ENCODE measurements at places on chromosomes 1 and 21.

DNA sequence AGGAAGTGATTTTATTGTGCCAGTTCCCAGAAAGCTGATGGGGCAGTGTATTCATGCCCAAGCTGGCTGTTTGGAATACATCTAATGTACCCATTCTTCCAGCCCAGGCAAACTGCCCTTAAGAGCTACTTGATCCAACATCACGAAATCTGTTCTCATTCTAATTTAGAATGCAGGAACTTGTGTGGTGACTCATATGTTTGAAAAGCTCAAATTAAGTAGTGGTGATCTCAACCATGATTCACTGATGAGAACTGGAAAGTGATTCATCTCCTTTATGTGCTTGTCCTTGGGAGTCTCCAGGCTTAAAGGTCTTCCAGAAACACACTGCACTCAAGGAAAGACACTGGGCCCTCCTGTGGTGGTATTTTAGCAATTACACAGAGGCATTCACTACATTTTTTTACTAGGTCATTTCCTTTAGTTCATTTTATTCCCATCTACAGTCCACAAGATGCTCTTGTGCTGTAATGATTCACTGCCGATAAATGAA is 65.4 kb downstream of the RPE65 start:
- no peak for DNase-seq

DNA sequence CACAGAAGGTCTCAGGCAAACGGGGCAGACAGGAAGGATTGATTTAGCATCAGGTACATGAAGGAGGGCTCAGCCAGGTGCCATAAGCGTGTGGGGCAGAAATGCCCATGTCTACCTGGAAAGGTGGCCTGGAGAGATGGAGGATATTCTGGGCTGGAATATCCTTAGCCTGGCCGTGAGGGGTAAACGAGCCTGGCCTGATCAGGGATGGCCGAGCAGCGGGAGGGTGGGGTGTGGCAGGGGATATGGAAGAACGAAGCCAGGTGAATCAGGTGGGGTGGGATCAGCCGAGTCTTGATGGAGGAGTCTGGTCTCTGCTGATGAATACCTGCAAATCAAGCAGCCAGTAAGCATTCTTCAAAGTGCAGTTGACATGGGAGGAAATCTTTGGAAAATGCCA is 35.5 kb upstream of the TTC22 start:
- DNase-seq, result no peak

GRCh38 chr1:162497104-162497722 is 405 bp upstream of the UHMK1 start:
- no peak for DNase-seq

GRCh38 chr1:23957096-23957495 is 2.5 kb upstream of the PNRC2 start:
- DNase-seq, result no peak

- peak; percentile 66 for DNase-seq
Measured at GRCh38 chr1:17540255-17541001, 930 bp downstream of the ARHGEF10L start.

DNA sequence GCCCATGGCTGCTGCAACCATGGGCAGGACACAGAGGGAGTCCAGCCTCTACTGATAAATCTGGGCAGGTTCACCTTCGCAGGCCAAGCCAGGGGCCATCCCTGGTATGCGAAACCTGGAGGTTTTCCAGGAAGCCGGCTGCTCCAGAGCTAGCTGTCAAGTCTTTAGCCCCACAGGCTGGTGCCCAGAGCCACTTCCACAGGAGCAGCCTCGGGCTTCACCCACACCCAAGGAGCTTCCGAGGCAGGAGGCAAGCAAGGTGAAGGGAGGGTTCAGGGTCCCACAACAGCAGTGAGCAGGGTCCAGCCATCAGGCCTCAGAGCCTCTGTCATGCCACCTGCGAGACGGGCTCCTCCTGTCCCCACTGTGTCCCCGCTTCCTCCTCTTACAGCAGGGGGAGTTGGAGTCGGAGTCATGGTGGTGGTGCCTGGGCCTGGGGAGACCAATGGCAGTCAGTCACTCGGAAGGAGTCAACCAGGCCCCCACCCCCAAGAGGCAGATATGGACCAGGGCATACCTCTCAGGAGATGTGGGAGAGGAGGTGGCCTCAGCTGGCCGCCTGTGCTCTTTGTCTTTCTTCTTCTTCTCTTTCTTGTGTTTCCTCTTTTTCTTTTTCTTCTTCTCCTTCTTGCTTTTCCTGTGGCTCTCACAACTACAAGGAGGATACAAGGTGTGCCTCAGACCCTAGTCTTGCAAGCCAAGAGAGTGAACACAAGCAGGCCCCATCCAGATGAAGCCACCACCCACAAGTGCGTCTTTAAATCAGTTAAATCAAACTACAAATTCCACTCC is 2.1 kb downstream of the C1orf35 start:
- DNase-seq, result no peak

GRCh38 chr1:33328817-33329216 is 7.9 kb upstream of the A3GALT2 start:
- DNase-seq, result no peak

GRCh38 chr21:40158366-40158765 is 291.1 kb downstream of the PCP4 start:
- no peak for DNase-seq

- no peak for DNase-seq
Measured at GRCh38 chr1:211901945-211902344, 71.4 kb upstream of the LPGAT1 start.

DNA sequence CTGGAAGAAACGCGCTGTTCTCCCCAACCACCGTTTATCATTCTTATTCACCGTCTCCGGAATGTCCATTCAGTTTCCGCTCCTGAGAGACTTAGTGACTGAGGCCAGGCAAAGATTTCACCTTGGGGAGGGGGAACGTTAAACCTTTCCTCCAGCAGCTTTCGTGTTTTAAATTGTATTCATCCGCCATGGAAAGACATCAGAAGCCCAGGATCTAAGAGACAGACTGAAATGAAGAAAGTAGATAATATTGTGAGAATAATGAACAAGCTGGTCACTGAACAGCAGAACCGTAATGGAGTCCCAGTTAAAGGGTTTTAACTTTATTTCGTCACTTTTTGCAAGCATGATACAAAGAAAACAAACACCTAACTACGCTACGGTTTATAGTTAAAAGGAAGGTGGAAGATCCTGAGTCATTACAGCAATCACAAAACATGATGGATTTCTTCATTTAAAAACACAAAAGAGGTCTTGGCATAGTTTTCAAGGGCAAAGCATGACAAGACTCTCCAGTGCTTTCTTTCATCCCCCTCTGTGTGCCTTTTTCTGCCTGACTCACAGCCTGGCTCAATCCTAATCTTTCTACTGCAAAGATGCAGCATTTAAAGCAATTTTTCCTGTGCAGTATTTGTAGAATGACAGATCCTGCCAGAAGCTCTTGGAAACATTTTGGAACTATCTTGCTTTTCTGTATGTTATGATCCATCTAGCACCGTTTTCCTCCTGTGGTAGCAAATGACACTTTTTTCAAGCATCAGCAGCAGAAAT is 722 bp upstream of the SLC19A2 start:
- no peak for DNase-seq

DNA sequence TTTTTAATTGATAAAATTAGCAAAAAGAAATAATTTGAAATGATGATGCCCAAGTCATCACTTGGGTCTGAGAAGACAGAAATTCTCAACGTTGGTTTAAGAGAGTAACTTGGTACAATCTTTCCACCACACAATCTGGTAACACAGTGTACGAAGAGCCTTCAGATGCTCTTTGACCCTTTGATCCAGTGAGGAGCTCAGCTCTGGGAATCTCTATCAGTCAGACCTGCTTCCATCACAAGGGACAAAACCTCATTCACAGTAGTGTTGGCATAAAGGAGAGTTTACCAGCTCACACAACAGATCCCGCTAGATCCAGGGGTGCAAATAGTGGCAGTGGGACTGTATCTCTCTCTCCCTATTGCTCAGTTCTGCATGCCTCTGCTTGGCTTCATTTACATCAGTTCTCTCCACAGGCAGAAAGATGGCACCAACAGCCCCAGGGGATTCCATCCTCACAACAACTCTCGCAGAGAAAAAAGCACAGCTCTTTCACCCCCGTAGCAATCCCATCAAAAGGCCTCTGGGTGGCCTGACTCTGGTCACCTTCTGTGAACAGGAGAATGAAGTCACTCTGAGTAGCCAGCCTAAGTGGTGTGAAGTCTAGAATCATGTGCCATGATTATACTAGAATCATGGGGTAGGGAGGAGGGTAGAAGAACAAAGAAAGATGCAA is 119.7 kb downstream of the ZNF281 start:
- no peak for DNase-seq

- no peak for DNase-seq
Measured at GRCh38 chr1:92653605-92654381, 131.1 kb downstream of the EVI5 start.

GRCh38 chr1:70554341-70554740 is 143.3 kb downstream of the CTH start:
- no peak for DNase-seq

DNA sequence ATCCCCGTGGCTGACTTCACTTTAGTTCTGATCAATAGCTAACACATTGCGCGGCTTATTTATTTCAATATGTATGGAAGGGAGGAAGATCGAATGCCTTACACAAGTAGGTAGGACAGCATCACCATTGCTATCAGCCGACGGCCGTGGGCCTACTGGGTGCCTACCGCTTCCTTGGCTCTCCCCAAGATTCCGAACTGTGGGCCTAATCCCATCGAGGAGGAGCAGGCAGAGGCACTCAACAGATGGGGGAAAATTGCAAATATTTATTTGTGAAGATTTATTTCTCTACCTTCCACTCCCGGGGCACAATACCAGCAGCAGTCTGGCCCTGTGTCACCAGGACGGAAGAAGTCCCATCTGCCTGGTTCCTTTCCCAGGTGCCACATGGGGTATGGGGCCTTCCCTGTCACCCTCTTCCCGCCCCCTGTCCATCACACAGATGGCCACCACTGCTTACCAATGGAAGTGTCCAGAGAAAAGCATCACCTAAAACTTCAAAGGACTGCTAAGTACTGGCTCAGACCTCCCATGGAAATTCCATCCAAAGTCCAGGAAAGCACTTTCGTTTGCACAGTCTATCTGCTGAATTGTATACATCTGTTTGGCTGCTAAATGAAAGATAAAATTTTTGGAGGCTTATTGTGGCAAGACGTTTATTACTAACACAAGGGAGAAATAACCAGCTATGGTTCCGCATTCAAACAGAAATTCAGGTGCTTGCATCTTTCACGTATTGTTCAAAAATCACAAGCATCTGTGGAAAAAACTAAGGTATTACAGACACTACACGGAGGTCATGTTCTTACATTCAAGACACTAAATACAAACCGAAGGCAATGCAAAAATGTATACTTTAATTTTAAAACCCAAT is 11.8 kb downstream of the AGT start:
- DNase-seq, result no peak

GRCh38 chr1:242185731-242186130 is 186.8 kb upstream of the MAP1LC3C start:
- DNase-seq, result no peak

GRCh38 chr1:203534526-203534925 is 40.6 kb downstream of the OPTC start:
- no peak for DNase-seq

DNA sequence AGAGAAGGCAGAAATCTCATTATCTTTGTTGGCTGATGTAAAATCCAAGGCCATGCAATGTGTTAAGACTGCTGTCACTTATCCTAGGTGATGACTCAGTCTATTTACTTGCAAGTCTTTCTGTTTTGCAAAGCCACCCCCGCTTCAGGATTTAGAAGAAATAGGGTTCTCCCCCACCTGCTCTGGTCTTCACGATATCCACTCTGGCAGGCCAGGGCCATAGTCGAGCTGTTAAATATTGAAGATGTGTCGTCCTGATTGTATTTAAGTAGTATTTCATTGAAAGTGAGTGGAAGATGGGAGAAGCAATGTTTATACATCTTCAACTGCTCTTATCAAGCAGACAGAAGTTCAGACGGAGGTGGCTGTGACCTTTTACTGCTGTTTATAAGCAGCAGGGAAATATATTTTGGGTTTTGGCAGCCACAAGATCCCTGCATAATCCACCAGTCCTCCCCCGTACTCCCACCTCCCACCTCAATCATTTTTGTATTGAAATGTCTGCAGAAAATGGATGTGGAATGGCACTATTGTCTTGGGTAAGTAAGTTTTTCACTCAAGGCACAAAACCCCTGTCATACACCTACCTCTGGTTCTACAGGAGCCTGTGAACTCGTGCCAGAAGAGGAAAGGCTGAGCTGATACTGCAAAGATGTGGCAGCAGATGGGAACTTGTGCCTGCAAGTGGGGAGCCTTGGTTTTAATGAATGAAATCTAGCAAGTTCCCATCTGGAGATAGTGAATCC is 117.4 kb downstream of the MRPS6 start:
- DNase-seq, result no peak

DNA sequence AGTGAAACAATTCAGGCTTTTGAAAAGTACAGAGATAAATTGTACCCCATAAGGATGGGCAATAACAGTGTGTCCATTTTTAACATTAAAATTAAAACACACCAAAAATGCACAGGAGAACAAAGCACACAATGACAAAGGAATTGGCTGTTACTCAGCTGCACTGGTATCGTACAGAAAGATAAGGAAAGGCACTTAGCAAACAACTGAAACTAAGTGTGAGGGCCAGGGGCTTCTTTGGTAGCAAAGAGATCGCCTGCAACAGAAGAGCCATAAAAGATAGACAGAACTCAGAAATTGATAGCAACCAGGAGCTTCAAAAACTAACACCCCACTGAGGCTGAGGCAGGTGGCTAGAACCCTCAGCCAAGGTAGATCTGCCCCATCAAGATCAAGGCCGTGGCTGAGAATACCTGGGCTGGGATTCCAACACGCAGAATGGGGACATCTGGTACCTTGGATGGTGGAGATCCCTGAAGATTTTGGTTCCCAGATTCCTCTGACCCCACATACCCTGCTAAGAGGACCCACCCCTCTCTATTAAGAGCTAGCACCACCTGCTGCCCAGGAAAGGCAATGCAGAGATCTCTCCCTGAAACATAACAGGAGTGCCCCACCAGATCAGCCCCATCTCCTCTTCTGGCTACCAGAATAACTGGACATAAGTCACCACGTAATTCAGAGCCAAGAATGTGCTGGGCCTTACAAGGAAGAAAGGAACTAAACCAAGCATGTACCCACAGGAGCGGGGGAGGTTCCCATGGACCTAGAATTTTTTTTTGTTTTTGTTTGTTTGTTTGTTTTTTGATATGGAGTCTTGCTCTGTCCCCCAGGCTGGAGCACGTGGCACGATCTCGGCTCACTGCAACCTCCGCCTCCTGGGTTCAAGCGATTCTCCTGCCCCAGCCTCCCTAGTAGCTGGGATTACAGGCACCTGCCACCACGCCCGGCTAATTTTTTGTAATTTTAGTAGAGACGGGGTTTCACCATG is 16.2 kb downstream of the PLEKHO1 start:
- DNase-seq, result no peak

Measured in C1 segment of cervical spinal cord (tissue), 14 donors.